IPS-NIHi11 (cell line): ENCODE measurements at places on chromosomes 5 and 9.

GRCh38 chr9:137784046-137784445, 93.5 kb upstream of the CACNA1B start:
- DNase-seq: peak; percentile 67

DNA sequence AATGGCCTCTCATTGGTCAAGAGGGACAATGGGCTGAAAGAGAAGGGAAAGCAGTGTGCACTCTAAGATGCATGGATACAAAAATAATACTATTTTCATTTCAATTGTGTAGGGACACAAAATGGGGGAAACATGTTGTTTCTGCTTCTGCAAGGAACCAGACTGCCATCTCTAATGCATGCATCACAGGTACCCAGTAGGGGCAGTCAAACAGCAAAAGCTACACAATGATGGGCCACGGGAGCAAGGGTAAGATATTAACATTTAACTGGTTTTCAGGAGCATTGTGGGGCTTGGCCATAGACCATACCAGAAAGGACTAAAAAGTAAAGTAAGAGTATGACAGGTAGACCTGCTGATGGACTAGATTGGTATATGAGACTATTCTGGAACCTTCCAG, 535.8 kb downstream of the SPATA31D1 start:
- DNase-seq: peak; percentile 8

GRCh38 chr5:106797996-106798395, 872.7 kb downstream of the EFNA5 start:
- DNase-seq: peak; percentile 20

DNA sequence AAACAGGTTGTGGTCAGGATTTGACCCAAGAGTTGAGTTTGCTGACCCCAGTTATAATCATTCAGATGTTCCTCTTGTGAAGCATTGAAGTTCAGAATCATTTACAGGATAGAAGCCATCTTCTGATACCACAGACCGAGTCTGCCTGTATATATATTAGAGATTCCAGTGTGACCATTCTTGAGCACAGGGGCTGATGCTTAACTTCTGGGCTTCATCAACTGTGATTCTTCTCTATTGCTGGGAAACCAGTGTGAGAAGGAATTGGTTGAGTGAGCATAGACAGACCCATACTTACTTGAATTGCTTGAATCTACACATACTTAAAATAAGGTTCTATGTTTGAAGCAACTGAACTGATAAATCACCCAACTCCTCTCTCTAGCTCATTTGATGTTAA, 27.9 kb upstream of the PCAT7 start:
- DNase-seq: no peak

DNA sequence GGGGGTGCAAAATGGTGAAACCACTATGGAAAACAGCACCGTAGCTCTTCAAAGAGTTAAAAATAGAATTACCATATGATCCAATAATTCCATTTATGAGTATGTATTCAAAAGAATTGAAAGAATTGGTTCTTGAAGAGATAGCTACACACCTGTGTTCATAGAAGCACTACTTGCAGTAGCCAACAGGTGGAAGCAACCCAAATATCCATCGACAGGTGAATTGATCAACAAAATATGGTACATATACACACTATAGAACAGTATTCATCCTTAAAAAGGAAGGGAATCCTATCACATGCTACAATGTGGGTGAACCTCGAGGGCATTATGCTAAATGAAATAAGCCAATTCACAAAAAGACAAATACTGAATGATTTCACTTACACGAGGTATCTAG, 85.7 kb upstream of the VCAN start:
- DNase-seq: no peak

GRCh38 chr5:53183880-53184279, 74.3 kb upstream of the MOCS2 start:
- DNase-seq: no peak

- no peak for DNase-seq
Measured at GRCh38 chr5:57559110-57559635, 76.6 kb upstream of the ACTBL2 start.

GRCh38 chr9:136686794-136687711, at the start of gene AGPAT2:
Gene AGPAT2, minus strand, starts transcription at chr9:136687457. Its CDS starts 100 bp downstream, at chr9:136687357.
- DNase-seq: peak; percentile 87

DNA sequence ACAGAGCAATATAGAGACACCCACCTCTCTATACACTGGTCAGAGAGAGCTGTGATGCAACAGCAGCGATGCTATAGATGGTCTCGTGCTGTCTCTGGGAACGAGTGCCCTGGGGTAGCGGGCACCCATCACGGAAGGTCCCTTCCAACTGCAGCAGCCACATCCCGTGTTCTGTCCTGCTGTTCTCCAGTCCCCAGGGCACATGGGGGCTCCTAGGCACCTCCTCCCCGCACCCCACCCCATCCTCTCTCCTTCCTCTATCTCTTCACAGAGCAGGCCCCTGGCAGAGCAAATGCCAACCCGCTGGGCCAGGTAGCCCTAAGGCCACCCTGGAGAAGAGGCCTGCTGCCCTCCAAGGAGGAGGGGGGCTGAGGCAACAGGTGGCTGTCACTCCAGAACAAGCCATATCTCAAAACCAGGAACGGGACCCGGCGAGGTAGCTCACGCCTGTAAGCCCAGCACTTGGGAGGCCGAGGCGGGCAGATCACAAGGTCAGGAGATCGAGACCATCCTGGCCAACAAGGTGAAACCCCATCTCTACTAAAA, 8.2 kb downstream of the FIBCD1 start:
- no peak for DNase-seq

- peak; percentile 93 for DNase-seq
Measured at GRCh38 chr9:128456613-128457061, 831 bp downstream of the ODF2 start.

DNA sequence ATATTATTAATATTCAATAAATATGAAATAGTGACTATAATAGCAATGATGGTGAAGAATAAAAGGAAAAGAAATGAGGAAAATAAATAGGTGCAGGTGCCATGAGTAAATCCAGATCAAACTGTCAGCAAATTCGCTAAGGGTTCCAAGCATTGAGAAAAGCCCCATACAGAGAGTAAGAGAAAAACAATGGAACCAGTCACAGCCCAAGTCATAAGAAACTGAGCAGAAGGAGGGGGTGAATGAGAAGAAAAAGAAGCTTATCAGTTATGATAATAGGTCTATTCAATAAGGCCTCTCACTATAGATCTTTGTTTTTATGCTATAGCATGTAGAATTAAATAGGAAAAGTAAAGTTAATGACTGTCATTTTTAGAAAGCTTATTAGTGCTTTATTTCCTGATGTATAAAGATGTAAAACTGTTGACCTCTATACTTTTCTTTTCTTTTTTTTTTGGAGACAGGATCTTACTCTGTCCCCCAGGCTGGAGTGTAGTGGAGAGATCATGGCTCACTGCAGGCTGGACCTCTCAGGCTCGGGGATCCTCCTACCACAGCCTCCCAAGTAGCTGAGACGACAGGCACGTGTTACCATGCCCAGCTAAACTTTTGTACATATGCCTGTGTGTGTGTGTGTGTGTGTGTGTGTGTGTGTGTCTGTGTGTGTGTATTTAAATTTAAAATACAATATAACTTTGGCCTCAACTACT, 72.4 kb downstream of the FYB1 start:
- DNase-seq: no peak

DNA sequence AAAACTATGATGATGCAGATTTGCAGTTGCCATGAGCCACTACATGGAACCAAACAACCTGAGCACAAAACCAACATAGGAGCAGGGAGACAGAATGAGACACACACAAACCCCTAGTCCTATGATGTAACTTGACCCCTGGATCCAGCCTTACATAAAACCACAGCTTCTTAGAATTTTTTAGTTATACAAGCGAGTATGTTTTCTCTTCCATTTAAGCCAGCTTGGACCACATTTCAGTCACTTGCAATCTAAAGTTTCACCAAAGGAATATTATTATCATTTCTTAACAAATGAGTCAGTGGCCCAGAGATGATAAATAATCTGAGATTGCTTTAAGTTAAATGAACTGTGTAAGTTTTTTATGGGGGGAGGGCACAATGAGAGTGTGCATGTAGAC, 6.8 kb downstream of the SPOCK1 start:
- DNase-seq: no peak

- no peak for DNase-seq
Measured at GRCh38 chr9:6439051-6439703, 26.2 kb downstream of the UHRF2 start.

DNA sequence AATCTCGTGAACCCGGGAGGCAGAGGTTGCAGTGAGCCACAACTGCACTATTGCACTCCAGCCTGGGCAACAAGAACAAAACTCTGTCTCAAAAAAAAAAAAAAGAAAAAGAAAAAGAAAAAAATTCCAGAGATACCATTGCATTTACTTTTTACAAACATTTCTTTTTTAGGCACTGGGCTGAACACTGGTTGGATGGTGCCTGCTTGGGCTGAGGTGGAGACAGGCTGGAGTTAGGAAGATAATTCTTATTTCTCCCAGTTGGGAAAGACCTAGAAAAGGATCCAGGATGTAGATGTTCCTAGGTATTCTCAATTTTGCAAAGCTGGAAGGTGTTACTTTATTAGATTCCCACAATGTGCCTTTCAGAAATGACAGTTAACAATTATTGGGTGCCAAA, 49.9 kb upstream of the JMY start:
- DNase-seq: no peak

DNA sequence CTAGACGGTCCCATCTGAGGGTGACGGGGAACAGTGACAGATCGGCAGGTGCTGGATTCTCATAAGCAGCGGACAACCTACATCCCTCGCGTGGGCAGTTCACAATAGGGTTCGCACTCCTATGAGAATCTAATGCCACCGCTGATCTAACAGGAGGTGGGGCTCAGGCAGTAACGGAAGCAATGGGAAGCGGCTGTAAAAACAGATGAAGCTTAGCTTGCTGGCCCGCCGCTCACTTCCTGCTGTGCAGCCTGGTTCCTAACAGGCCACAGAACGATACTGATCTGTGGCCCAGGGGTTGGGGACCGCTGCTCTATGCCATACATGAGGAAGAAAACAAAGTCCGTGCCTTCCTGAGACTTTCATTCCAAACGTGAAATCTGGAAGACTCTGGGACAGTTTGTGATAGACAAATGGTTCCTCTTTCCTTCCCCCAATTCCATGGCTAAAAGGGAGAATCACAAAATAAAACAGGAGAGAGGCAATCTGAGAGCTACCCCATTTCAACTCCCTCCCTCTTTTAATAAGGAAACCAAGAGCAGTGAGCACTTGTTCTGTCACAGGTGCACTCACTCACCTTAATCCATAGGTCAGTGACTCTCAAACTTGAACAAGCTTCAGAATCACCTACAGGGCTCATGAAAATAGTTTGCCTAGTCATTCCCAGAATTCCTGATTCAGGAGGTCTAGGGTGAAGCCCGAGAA, 12.1 kb downstream of the PDCL start:
- DNase-seq: no peak

- DNase-seq: no peak
Measured at GRCh38 chr5:57783693-57784092, 301.1 kb upstream of the ACTBL2 start.

DNA sequence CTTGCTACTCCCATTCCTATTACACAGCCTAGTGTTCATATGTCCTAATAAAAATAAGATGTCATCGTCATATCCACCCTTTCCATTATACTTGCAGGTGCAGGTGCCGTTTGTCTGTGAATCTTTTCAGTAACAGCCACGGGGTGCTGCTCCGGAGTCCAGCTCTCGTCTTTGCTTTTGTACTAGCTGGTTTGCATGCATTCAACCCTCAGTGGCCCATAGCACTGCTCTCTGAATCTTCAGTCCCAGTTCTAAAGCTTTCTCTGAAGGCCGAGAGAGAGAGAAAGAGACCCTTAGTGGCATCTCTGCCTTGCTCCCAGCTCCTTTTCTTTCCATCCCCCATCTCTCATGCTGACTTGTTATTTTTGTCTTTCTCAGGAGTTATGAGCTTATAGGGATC, 468.5 kb downstream of the TMEM232 start:
- DNase-seq: no peak

GRCh38 chr9:74172874-74173273, 324.3 kb upstream of the RORB start:
- DNase-seq: no peak

GRCh38 chr9:83698976-83699585, 8.7 kb downstream of the UBQLN1 start:
- DNase-seq: no peak

DNA sequence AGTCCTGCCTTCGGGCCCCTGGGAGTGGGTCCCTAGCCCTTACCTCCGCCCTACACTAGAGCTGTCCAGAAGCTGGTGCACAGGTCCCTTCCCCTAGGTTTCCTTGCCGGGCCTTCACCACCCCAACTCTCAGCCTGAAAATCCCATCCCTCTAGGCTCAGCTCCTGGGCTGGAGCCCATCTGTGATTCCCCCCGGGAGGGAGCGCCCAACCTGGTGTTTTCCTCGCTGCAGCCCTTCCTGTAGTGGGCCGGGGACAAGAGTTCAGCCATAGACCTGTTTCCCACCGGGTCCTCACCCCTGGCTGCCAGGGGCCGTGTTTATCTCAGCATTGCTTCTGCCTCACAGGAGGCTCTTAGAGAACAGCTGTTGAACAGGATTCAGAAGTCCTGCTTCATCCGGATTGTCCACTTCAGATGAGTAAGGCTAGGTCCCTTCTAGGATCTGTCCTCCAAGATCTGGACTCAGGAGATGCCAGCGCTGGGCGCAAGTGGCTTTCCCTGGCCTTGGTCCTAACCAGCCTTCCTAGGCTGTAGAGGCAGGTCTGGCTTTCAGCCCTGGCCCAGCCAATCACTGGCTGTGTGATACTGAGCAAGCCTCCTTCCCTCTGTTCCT, 965 bp downstream of the GLIPR2 start:
- no peak for DNase-seq

- peak; percentile 34 for DNase-seq
Measured at GRCh38 chr5:167049043-167049663, 1242.3 kb upstream of the WWC1 start.

DNA sequence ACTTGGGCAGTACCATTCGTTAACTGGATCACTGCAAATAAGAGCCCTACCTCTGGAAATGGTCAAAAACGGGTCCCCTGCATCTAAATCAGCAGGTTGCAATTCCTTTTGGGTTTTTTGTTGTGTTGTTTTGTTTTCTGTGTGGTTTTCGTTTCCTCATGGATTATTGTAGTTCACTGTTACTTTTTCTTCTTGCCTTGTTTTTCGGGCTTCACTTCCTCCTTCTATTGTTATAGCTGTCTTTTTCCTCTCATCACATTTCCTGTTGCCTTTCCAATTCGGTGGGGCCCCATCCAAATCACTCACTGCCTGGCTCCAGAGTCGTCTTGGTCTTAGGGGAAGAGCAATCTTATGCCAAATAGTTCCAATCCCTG, 8.7 kb upstream of the SSBP2 start:
- DNase-seq: no peak

DNA sequence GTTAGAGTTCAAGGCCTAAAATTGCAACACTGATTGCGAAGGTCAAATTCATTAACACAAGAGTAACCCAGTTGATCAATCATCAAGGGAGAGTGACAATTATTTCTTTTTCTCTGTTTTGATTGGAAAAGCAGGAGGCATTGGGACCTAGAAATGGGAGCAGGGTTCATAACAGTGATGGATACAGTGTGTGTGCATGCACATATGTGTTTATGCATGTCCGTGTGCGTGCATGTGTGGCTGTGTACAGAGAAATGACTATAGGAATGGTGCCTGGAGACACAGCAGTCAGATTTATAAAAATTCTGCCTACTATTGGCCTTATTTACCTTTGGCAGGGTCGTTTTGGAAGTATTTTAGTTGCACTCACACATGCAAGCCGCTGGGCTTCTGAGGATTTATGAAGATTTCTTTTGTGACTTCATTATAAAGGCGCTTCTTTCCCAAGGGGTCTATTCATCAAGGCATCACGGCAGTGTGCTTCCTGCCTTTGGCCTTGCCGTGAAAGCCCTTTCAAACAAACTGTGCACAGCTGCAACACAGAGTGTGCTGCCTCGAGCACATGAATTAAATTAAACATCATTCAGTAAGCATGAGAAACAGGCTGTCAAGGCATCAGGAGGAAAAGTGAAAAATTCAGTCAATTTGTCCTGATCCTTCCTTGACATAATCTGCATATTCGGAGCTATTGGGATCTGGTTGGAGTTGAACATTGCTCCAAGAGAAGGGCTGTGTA, 122.8 kb upstream of the PUM3 start:
- no peak for DNase-seq
